ENCODE measurements at places on chromosomes 5 and 9. TPM values are rescaled to one million over a fixed set of nuclear protein-coding genes. Genes with fewer than 3 reads are reported as not detected.

DNA sequence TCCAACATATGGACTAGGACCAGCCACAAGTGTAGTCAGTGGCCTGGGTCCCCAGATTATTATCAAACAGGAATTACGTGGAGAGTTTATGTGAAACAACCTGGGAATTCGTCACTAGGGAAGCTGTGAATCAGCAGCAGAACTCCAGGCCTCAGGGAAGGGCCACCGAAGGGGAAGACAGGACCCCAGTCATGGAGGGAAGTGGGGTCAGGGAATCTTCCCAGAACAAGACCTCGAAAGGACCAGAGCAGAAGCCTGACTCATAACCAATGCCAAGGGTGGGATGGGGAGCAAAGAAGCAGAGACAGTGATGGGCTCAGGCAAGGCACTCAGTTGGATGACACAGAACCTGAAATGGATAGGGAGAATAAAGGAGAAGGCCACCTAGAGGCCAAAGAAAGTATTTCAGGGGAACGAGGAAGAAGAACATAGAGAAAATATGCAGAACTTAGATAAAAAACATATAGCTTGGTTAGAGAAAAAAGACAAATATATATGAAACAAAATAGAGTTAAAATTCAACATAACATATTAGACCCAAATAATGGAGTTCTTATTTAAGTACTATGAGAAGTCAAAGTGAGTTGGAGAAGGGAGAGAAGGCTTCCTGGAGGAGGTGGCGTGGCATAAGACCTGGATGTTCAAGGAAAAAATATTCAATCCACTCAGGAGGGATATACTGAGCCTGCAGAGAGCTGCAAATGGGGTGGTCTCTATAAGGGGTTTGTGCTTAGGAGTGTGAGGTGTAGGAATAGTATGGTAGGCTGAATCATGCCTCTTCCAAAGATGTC, 66.7 kb upstream of the CAST start:
- DNase-seq = no peak

GRCh38 chr9:100287186-100287585, 65.6 kb downstream of the TEX10 start:
- no peak for DNase-seq

DNA sequence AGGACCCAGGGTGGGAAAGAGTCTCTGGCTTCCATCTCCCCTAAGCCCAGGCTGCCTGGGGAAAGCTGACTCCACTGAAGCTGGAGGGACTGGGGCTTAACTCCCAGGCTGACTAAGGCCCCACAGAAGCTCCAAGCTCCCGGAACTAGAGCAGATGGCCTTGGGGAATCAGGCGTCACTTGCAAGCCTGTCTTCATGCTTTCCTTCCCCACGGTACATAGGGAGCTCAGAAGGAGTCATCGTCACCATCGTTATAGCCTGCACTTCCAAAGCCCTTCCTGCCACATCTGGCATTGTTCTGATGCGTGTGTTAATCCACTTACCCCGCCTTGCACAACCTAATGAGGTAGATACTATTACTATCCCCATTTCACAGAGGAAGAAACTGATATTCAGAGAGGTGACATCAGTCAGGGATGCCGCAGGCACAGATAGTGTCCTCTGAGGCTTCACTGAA, 11.5 kb downstream of the AQP3 start:
- DNase-seq = no peak

Gene ENDOG
- total RNA-seq = 22.1 TPM

- no peak for DNase-seq
Observed at GRCh38 chr5:101024299-101024698, 121.2 kb upstream of the ST8SIA4 start.

DNA sequence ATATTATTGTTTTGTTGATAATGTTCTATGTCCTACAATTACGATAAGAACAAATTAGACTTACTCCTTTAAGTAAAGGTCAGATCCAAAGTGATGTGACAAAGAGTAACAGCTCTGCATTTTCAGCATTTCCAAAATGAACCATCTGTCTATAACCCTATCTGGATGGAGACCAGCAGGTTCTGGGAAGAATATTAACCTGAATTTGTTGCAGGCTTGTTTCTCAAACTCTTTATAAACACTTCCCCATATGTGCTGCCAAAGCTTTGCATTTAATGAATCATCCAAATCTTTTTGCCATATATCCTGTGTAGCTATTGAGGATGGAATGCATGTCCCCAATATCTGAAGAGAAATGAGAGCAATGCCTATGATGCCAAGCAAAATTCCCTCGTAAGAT, 198.9 kb upstream of the SLC27A6 start:
- no peak for DNase-seq

DNA sequence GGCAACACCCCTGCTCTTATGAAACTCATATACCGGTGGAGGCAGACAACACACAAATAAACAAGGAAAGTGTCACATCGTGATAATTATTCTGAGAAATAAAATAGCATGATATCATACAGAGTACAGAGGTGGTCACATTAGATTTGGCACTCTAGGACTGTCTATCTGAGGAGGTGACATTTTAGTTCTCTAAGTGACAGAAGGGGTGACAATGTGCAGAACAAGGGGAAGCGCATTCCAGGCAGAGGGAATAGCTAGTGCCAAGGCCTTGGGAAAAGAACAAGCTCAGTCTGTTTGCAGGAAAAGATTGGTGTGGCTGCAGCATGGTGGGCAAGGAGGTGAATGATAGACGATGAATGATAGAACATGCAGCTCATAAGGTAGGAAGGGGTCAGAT, 12.7 kb upstream of the IRF1 start:
- no peak for DNase-seq

Gene SHISAL2B
- total RNA-seq = not detected

DNA sequence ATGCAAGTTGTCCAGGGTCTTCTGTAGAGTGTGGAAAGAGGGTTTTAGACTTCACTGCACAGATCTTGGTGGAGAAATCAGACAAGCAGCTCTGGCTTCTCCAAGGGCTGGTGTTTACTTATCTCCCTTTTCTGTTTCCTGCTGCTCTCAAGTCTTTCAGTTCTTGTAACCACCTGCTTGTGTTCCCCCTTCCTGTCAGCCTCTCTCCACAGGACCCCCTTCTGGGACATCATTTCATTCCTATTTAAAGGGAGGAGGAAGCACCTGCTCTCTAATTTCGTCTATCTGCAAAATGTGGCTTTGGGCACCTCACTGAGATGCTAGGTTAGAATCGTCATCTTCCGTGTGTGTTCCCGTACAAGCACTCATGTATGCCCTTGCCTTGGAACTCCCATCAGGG, 636.2 kb downstream of the MTRR start:
- DNase-seq = no peak

Gene PDE6A
- total RNA-seq = not detected

- no peak for DNase-seq
Observed at GRCh38 chr9:18825656-18826170, 207.3 kb downstream of the SAXO1 start.

DNA sequence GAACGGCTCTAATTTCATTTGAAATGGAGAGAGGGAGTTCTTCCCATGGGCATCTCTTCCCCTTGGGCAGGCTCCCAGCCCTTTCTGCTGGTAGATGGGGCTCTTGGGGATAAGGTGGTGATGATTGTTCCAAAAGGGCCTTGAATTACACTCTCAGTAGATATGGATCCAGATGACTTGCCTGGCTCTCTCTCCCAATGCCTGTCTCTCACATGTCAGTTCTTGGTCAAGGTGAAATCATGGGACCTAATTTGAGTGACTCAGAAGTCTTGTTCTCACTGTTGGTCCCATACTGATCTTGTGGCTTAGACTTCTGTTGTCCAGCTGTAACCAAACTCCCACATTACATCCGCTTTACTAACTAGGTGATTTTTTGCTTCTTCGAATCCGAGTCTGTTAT, 317.0 kb upstream of the RFX3 start:
- DNase-seq = no peak

DNA sequence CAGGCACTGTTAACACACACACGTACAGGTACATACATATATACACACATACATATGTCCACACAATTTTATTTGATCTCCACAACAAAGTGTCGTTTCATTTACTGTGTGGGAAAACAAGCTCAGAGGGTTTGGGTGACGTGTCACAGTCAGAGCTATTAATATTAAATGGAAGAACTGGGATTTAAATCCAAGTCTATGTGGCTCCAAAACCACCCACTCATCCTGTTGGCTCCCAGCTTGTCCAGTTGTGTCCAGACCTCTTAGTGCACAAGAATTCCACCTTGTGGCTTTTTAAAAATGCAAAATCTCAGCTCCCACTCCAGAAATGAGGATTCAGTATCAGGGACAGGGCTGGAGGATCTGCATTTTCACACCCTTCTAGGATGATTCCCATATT, 52.3 kb upstream of the PTPDC1 start:
- DNase-seq = no peak

DNA sequence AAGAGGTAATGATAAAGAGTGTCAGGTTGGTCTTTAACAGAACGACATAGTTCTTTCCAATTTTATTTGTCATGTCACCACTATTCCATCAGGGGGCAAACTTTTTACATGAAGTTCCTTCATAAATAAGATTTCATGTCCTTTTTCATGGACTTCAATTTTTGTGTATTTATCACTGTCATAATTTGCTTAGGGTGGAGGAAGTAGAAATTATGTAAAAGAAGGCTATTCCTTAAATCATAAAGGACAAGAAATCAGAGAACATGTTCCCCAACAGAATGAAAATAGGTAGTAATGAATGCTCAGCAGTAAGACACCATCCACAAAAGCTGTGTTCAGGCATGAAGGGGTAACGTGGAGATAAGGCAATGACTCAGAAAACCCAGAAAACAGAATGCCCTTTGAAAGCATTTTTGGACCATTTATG, 72.7 kb downstream of the ZFAND5 start:
- DNase-seq = no peak

GRCh38 chr9:6133346-6134063, 82.1 kb upstream of the IL33 start:
- DNase-seq = no peak

Gene NR4A3
- 69.5 TPM for total RNA-seq

GRCh38 chr9:89967527-89967926, 362.7 kb downstream of the GADD45G start:
- DNase-seq = no peak

GRCh38 chr5:71631070-71631469, 43.9 kb downstream of the MCCC2 start:
- no peak for DNase-seq

Gene CTNND2
- total RNA-seq = not detected

Gene NIPBL
- 62.4 TPM for total RNA-seq

Gene C5orf46
- not detected for total RNA-seq

Gene IFNA13
- total RNA-seq = not detected

- DNase-seq = no peak
Observed at GRCh38 chr9:127644146-127644827, 32.2 kb downstream of the STXBP1 start.

DNA sequence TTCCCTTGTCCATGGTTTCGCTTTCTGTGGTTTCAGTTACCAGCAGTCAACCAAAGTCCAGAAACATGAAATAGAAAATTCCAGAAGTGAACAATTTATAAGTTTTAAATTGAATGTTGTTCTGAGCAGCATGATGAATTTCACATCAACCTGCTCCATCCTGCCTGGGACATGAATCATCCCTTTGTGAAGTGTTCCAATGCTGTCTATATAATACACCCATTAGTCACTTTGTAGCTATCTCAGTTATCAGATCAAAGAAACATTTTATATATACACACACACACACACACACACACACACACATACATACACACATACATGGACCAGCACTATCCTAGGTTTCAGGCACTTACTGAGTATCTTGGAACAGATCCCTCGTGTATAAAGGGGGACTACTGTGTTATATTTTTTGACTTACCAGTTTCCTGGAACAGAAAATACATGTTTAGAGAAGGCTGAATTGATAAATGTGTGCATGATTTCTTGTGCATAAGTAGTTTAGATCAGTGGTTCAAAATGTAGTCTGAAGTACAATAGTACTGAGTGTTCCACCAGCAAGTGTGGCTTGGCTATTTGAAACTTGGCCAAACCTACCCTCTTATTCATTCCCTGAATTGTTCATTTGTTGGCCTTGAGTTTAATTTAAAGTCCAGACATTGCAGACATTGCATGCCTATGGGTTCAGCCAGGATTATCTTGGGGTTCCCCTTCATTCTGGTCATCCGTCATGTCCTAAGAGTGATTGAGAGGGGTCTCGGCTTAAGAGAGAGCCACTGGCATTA, 510.0 kb downstream of the GADD45G start:
- DNase-seq = no peak

Gene SAP30L
- total RNA-seq = 44.4 TPM

Gene ITGA2
- total RNA-seq = 3.2 TPM

DNA sequence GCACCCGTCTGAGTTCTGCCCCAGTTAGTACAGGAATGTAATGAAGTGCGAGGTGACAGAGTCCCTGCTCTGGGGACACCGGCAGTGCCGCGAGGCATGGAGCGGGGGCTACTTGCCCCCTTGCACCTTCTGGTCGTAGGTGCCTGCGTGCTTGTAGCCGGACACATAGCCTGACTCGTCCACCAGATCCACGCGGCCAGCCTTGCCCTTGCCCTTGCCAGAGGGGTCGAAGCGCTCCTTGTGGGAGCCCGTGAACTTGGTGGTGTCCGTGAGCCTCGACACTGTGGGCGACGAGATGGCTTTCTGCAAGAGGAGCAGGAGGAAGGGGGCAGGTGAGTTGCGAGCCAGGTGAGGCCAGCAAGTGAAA, 28.2 kb downstream of the TPPP start:
- DNase-seq = no peak

Gene CDC14B
- total RNA-seq = 1.4 TPM

DNA sequence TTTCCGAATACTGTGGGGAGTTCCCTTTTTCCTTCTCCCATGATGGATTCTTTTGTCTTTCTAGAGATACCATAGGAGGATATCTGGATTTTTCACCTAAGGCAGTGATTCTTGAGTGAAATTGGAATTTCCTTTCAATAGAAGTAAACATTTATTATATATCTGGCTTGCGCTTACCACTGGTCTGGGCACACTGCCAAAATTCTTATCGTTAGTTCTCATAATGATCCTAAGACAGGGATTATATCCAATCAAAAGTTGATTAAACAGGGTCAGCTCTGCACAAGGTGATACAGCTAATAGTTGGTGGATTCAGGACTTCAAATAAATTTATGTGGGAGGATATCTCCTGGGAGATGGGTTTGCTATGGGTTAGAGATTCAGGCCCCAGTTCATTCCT, 9.6 kb downstream of the TLE4 start:
- DNase-seq = no peak

Gene PTGES
- not detected for total RNA-seq

GRCh38 chr5:57979671-57980070, 480.2 kb downstream of the PLK2 start:
- DNase-seq = no peak

Measured in activated T-helper 1 cell treated with anti-CD3 and anti-CD28 coated beads, Interleukin-12 subunit alpha, Interleukin-12 subunit beta, Interleukin-2, Interleukin-4 antibody, amounts not matched to agents 30 ng/mL and 10 ng/mL and 1 ng/mL, durations not matched to agents 14 hours and 24 hours and 36 hours (primary cell).